Stimulated activated CD4-positive, alpha-beta T cell treated with anti-CD3 and anti-CD28 coated beads, Interleukin-2, amount 100 ng/mL, for 4 hours (primary cell): ENCODE measurements at places on chromosomes 2 and 18.

GRCh38 chr2:45040786-45041185 lies 31.5 kb upstream of the SIX2 start:
- DNase-seq: no peak

GRCh38 chr2:137981112-137981656 lies 16.9 kb downstream of the HNMT start:
- no peak for DNase-seq

DNA sequence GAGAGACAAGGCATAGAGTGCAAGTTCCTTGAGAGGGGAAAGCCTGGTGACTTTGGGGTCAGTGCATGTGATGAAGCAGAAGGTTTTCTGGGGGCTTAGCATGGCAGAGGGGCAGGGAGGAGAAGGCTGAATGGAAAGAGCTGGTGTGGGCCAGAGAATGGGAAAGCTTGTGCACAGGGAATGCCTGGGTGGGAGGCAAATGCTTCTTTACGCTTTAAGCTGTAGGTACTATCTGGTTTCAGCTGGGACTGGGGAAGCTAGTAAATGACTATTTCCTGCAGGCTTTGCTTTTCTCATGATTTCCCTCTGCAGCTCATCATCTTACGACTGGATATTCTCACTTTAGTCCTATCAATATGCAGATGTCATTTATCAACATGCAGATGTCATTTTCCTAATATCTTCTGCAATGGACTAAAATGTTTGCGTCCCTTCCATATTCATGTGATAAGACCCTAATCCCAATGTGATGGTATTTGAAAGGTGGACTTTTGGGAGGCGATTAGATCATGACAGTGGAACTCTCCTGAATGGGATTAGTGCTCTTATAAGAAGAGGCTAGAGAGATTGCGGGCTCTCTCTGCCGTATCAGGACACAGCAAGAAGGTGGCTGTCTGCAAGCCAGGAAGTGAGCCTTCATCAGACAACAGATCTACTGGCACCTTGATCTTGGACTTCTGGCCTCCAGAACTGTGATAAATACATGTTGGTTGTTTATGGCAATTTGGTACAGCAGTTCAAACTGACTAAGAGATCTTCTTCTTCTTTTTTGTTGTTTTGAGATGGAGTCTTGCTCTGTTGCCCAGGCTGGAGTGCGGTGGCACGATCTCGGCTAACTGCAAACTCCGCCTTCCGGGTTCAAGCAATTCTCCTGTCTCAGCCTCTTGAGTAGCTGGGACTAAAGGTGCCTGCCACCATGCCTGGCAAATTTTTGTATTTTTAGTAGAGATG lies 50.1 kb downstream of the MYCN start:
- DNase-seq: no peak

DNA sequence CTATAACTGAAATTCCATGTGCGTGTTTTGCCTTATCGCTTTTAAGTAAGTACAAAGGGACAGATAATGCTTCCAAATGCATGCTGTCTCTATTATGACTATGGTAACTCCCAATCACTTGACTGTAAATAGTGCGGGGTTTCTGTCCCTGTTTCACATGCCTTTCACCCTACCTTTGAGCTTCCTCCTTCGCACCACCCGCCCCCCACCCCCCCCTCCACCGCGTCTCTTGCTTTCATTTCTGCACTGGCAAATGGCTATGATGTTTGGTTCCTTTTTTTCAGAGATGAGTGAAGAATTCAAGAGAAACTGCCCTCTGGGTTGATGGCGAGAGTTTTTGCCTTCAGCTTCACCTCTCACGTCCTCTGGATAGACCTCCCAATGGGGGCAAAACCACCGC lies 25.0 kb upstream of the SPP2 start:
- no peak for DNase-seq

DNA sequence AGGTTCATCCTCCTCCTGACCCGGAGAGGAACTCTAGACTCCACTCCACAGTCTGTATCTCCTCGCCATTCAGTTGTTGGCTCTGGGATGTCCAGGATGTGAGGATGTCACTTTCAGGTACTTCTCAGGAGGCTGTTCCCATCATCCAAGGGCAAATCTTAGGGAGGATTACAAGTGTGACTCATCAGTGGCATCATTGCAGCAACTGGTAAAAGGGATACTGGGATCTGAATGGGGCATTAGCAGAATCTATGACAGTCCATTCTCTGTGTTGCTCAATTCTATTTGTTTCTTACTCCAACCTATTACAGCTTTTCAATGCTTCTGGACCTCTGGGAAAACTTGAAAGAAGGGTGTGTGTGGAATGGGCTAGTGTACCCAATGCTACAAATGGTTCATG lies 81.5 kb upstream of the FN1 start:
- no peak for DNase-seq

DNA sequence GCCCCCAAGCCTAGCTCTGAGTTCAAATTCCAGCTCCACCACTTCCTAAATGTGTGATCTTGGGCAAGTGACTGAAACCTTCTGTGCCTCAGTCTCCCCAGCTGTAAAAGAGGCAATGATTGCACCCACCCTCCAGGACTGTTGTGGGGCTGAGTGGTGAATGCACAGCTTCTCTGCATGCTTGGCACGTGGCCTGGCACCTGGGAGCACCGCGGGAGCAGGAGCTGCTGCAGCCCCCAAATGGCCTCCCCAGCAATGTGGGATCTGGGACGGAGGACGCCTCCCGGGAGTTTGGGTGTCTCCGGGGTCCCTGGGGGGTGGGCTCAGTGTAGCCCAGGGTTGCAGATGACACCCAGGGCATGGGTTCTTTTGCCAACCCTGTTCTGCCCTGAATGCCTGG lies 1.6 kb downstream of the KLHL30 start:
- DNase-seq: no peak

DNA sequence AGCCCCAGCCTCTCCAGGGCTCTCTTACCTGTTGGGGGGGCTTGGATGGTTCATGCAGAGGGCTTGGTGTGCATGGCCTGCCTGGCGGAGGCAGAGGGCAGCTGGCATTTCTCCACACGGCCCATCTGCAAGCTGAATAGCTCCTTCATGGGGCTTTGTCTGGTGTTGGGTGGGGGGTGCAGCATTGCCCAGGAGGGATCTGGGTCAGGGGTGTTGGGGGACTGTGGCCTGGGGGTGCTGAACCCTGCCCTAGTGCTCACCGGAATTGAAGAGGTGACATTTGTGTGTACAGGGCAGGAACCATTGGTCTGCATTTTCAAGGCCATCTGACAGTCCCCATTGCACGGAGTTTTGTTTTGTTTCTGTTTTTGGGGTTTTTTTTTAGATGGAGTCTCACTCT lies 58.8 kb upstream of the HAAO start:
- DNase-seq: no peak

DNA sequence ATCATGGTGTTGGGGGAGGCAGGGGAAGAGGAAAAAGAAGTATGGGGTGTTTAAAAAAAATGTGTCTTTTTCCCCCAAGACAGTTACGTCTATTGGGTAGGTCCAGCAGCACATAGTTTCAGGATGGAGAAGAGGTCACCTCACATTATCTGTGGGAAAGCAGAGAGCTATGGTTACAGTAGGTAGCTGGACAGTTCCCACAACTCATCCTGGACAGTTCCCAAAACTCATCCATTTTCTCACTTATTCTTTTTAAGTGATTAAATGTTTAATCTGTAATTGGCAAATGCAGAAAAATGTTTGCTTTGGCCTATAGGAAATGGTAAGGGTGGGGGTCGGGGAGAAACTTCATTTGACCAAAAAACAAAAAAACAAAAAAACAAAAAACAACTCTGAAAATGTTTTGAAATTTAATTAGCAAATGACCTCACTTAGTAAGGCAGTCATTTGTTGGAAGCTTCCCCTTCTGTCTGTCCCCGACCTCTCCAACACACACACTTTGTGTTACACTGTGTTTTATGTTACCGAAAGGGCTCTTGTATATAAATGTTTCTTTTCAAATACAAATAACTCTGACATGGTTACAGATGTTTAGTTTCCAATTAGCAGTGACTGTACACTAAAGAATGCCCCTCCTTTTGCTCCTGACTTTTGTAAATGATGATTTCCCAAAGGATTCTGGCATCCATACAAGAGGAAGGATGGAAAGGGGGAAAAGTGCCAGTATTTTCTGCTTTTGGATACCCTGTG lies 173.3 kb upstream of the ZFP36L2 start:
- no peak for DNase-seq

GRCh38 chr2:60554074-60554645 lies 706 bp upstream of the BCL11A start:
- DNase-seq: no peak

- DNase-seq: no peak
Observed at GRCh38 chr2:223855426-223855825, 18.0 kb upstream of the AP1S3 start.
